ENCODE measurements at places on chromosomes 6 and 20. TPM values are rescaled to one million over a fixed set of nuclear protein-coding genes. Genes with fewer than 3 reads are reported as not detected.

DNA sequence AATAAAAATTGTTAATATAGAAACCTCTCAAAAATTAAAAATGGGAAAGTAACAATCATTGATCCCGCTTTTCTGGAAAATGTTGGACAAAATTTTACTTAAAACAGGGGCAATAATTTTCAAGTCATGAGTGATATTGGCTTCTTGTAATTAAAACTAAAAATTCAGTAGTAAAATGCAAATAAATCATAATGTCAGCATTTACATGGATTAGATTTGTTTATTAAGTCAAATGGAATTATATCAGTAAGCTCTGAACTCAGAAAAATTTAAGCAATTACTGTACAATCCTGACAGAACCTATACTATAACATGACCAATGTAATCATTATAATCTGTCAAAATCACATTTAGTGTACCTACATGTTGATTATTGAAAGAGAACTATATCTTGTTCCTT lies 39.9 kb upstream of the NKX2-4 start:
- no peak overlapping the region for H3K27ac ChIP-seq
- H3K4me3 ChIP-seq: no peak overlapping the region
- DNase-seq: no peak
- H3K27me3 ChIP-seq: peaks cover 10% of the 10 kb centered on the region
- H3K36me3 ChIP-seq: no peaks in the 10 kb centered on the region

- DNase-seq: no peak
- no peak overlapping the region for H3K27ac ChIP-seq
- H3K36me3 ChIP-seq: no peaks in the 10 kb centered on the region
- H3K4me3 ChIP-seq: no peak overlapping the region
Observed at GRCh38 chr6:63795006-63795405, 159.4 kb downstream of the PHF3 start.

- H3K27me3 ChIP-seq: no peaks in the 10 kb centered on the region
- H3K4me3 ChIP-seq: no peak overlapping the region
- H3K4me1 ChIP-seq: peaks cover 9% of the 10 kb centered on the region
Observed at GRCh38 chr20:53079828-53080686, 107.9 kb downstream of the TSHZ2 start.

Gene PSMB9
- total RNA-seq: 255 TPM

Gene KLHDC3
- 73.5 TPM for total RNA-seq
